ENCODE measurements at places on chromosomes 12 and 14.

DNA sequence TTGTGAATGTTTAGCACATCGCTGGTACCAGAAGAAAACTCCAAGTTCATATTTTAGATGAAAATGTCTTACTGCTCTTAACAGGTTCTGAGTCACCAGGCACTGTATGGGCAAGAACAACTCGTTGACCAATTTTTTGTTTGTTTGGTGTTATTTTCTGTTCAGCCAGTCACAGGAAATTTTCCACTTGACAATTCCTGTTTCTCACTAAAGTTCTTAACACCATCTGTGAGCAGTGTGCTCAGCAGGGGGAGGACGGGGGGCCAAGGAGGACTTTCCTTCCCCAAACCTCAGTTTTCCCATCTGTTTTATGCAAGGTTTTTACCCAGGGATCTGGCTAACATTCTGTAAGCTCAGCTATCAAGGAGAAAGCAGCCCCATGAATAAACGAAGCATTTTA, 3.0 kb downstream of the NUAK1 start:
- no peak for DNase-seq

- no peak for DNase-seq
Observed at GRCh38 chr14:94702629-94703028, 67.3 kb downstream of the GSC start.

DNA sequence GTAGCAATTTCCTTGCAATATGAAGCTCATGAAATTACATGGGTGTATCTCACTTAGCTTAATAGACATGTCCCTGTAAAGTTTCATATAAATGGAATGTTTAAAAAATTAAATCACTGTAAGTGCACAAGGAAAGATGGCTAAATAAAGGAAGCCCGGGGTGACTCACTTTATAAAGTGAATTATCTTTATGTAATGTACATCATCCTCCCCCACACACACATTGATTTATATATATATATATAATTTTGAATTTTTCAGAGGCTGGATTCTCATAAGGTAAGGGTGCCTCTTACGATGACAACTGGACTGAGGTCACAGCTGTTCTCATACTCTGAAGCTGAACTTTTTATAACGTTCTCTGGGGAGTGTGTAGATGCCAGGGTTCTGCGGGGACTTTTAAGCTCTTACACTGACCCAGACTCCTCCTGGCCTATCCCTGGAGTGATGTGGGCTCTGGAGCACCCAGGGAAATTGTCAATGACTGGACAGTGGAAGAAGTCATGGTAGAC, 108.7 kb upstream of the HIF1A start:
- DNase-seq = no peak

DNA sequence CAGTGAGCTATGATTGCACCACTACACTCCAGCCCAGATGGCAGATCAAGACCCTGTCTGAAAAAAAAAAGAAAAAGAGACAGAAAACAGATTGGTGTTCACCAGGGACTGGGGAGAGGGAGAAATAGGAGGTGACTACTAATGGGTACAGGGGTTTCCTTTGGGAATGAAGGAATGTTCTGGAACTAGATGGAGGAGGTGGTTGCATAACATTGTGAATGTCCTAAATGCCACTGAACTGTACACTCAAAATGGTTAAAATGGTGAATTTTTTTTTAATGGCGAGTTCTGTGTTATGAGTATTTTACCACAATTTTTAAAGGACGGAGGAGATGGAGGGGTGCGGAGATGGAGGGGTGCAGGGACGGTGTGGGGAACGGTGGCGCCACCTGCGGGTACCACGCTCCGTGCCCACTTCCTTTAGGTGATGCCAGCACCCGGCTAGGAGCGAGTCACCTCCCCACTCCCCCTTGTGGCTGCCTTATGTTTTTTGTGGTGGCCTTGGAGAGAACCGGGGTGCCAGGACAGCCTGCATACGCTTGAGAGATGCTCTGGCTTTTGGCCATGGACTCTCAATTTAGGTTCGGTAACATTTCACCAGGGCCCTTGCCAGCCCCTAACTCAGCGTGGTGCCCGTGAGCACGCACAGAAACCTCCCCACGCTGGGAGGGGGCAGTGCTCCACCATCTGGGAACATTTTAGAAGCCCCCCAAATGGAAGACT, 16.1 kb downstream of the UBC start:
- DNase-seq = no peak

DNA sequence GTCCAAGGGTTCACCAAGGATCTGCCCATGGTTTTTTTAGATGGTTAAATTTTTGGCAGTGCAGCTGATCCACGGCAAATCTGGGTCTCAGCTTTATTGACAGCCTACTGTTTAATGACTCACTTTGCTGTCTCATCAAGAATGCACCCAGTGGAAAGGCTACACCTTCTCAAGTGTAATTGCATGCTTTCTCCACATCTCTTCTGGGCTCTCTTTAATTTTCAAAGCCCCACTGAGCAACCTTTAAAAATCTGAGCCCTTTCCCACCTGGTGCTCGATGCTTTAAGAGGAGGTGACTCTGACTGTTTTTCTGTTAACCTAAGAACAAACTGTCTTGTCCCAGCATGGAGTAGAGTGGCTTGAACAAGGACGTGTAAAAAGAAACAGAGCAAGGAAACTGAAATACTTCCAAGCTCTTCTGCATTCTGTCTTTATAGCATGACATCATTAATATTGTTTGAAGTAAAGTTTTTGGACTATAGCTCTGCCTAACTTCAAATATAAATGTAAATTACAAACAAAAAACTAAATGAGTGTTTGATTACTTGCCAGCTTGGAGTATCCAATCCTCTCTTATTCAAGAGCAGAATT, 214.2 kb upstream of the KRR1 start:
- DNase-seq = no peak

DNA sequence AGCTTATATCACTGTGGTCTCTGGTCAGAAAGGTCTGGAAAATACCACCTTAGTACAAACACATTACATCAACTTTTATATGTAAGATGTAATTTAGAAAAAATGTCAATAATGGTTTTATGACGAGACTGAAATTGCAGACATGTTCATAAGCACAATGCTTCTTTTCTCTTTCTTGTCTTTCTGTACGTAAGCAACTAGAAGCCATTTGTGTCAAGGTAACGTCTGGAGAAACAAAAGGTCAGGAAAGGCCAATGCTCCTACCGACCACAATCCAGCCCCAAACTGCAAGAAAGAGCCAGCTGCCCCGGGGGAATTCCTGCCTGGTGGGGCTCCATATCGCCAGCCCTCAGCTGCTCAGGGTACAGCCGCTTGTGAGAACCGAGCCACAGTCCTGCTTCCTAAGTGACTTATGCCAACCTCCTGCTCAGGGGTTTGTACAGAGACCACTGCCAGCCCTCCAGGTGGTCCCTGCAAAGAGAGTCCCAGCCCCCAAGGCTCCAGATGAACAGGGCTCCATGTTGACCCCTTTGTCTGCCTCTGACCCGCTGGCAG, 6.3 kb downstream of the ZNF839 start:
- DNase-seq = no peak

GRCh38 chr12:3152892-3153291, 75.7 kb downstream of the TSPAN9 start:
- DNase-seq = no peak

DNA sequence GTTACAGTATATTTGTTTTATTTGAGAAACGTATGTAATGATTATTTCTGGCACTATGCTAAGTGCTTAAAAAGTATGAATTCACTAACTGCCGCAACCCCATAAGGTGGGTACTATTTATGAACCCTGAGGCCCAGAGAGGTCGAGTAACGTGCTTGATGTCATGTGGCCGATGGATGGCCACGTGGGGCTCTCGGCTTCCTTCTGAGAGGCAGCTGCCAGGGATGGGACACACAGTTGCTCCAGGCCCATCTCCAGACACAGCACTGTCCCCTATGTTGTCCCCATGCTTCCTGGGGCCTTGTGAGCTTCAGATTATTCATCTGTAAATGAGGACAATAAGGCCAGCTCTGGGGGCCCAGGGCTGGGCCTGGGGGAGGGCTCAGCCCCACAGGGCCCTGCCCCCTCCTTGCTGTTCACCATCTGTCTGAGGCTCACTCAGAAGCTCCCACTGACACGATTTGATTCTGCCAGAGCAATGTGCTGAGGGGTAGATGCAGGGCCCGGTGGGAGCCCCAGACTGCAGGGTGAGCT, 115.0 kb downstream of the CALM1 start:
- DNase-seq = no peak

Measured in right renal pelvis (tissue), 4 donors.